ENCODE measurements at places on chromosomes 12 and 14.

GRCh38 chr12:131860472-131861260 lies 32.5 kb downstream of the MMP17 start:
- DNase-seq, result peak; percentile 10

- peak; percentile 92 for DNase-seq
Observed at GRCh38 chr12:71840231-71840847, 780 bp downstream of the TBC1D15 start.

DNA sequence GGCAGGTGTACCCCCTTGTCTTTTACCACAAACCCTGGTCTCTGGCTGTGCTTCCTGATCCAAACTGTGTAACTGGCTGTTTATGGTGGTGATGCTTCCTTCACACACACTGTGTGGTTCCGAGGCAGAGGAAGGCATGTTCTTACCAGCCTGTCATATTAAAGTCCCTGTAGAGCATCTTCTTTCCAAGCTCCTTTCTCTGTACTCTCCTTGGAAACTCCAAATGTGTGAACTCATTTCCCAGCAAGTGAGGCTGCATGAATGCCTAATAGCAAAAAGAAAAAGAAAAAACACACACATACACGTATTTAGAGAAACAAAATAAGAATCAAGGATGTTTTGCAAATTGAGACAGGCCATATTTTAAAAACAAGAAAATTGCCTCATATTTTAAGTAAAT lies 214.9 kb downstream of the PPM1H start:
- no peak for DNase-seq

DNA sequence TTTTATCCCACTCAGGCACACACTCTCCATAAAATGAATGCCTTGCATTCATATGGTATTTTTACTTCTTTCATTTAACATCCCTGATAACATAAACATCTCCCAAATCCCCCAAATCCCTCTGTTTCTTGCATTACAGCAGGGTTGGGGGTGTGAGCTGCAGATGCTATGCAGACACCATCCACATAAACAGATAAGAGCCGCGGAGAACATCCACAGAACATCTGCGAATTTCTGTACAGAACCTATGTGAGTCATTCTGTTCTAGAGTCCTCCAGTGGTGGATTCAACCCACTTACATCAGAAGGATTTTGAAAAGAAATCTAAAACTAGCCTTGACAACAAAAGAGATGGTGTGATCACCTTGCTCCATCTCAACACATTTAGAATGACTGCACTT lies 20.3 kb downstream of the FBLN5 start:
- DNase-seq, result no peak

DNA sequence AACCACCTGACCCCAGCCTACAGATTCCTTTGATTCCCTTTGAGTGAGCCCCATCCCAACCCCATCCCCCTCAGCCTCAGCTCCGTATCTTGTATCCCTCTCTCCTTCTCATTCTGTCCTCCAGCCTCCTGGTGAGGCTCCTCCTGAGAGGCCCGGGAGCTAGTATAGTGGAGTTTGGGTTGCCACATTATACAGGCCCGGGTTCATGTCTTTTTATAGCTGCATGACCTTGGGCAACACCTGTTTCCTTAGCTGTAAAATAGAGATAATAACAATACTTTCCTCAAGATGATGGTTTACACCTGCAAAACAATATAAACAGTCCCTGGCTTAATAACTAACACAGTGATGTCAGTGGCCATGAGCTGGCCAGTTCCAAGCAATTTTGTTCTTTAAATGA lies 89.8 kb downstream of the STAB2 start:
- DNase-seq, result peak; percentile 17

- no peak for DNase-seq
Observed at GRCh38 chr12:16610001-16610585, 4.1 kb upstream of the LMO3 start.

DNA sequence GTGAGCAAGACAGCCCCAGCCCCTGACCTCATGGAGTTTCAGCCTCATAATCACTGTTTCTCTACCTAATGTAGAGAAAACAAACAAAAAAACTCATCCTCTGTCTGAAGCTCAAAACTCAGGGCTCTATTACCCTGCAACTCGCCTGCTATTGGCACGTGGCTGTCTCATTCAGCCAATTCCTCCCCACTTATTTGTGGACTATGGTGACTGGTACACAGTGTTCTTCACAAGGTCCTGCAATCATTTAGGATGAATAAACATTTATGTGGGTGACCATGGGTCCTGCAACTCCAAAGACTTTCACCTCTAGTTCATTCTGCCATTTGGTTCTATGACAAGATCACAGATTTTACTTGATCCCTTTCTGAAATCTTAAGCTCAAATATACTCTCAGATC lies 4.7 kb downstream of the PPP2R3C start:
- DNase-seq, result no peak

DNA sequence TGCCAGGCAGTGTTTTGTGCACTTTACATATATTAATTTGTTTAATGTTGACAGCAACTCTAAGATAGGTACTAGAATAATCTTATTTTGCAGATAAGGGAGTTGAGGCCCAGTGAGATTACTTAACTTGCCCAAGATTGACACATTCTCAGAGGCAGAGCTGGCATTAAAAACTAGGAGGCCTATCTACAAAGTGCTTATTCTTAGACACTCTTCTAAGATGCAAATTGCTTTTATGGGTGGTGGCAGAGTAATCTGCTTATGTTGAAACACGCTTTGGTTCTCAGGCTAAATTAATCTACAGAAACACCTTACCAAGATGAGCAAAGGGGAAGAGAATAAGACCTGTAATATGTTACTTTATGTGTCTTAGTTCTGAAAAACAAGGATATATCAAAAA lies 7.2 kb downstream of the MGP start:
- DNase-seq, result peak; percentile 48

DNA sequence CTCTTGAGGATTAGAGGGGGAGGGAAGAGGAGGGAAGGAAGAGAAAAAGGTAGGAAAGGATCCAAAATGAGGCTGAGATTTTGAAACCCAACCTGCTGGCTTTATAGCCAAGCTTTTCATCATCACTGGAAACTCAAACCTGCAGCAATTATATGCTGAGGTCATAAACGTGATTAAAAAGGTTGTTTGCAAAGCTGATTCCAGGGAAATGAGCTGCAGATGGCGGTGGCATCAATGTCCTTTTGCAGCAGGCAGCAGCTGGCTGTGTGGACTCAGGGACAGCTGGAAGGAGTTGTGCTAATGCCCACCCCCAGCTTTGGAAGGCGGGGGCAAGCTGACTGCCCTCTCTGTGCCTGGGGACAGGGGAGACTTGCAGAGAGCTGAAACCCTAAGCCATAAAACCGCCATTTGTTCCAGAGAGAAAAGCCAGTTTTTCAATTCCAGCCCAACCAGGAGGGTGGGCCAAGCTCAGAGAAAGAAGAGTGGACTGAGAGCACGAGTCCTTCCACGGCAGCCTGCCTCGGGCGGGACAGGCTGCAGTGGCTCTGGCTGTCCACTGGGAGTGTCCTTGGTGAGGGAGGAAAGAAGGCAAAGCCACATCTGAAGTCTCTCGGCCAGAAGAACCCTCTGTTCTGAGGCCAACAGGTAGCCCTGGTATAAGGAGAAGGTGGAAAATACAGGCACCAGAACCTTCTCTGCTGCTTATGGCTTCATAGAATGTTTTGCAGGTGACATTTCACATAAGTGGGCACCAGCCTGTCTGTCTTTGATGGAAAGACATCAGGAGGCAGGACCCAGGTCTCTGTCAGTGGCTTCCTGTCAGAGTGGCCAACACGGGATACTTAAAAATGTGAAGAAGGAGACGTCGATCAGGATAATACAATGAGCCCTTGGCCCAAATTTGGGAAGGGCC lies 90.7 kb downstream of the SINHCAF start:
- DNase-seq, result peak; percentile 36

DNA sequence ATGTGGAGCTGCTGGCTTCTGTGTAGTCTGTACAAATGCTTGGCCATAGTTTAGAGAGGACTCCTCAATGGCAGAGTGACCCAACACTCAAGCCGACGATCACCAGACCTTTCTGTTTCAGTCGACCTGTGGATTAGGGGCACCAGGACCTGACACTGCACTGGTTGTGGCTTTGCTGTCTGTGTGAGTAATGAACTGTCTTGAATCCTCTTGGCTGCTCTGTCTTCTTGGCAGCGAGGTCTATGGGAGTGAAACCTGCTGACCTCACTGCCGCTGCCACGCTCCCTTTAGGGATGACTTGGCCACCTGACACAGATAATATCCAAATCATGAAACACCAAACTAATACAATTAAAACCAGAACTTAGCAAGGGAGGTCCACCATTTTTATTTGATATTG lies 83.5 kb upstream of the C14orf180 start:
- no peak for DNase-seq

GRCh38 chr14:34792598-34792997 lies 78.2 kb upstream of the CFL2 start:
- DNase-seq, result no peak

DNA sequence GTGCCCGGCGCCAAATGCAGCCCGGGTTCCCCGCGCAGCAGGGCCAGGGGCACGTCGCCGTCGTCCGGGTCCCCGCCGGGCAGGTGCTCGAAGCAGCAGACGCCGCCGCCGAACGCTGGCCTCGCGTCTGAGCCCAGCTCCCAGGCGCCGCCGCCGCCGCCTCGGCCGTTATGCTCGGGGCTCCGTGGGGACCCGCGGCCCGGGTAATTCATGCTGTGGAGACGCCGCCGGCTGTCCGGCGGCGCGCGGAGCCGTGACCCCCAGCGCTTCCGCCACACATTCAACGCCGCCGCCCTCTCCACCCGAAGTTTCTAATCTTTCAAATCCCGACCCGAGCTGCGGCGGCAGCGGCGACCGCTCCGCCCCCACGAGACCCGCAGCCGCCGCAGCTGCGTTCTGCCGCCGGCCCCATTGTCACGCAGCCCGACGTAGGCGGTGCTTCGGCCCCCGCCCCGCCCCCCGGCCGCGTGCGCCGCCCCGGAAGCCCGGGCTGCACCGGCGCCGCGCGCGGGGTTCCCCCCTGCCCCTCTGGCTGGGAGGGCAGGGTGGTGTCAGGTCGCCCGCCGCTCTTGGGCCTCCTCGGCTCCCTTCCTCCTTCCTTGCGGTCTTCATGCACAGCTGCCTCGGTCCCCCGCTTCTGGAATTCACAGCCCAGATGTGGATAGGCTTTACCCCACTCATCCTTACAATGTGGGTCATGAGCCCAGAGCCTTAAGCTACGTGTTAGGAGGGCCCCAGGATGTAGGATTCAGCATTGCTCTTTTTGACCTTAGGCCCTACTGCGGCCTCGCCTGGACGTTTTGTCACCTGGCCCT lies at the start of gene DDHD1:
DDHD1 (minus strand) TSS at position 437 of the 815 bp plus-strand sequence; CDS start at position 212, 225 bp downstream.
- peak; percentile 67 for DNase-seq

GRCh38 chr12:6275928-6276887 lies 34.3 kb upstream of the PLEKHG6 start:
- DNase-seq, result no peak

DNA sequence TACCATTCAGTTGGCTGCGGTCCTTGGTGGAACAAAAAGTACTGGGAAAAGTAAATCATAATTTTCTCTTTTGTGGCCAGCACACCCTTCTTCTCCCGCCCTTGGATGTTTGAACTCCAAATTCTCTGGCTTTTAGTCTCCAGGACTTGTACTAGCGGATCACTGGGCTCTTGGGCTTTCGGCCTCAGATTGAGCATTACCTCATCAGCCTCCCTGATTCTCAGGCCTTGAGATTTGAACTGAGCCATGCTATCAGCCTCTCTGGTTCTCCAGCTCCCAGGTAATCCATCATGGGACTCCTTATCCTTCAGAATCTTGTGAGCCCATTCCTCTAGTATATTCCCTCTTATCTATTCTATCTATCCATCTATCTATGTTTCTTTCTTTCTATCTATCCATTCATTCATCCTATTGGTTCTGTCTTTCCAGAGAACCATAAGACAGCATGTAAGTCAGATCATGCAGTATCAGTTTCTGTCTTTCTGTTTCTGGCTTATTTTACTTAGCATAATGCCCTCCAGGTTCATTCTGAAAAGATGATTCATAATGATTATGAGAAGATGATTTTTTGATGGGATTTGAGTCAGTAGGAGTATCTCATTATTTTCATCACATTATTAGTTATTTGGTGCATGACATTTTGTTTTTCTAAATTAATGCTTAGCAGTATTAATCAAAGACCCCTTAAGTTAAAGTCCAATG lies 814.9 kb downstream of the LRFN5 start:
- no peak for DNase-seq

GRCh38 chr12:104682790-104683279 lies 226.1 kb downstream of the CHST11 start:
- DNase-seq, result no peak

- DNase-seq, result no peak
Observed at GRCh38 chr12:112855375-112855774, 51.4 kb upstream of the OAS1 start.

GRCh38 chr14:23113431-23114119 lies 5.5 kb downstream of the CEBPE start:
- no peak for DNase-seq

DNA sequence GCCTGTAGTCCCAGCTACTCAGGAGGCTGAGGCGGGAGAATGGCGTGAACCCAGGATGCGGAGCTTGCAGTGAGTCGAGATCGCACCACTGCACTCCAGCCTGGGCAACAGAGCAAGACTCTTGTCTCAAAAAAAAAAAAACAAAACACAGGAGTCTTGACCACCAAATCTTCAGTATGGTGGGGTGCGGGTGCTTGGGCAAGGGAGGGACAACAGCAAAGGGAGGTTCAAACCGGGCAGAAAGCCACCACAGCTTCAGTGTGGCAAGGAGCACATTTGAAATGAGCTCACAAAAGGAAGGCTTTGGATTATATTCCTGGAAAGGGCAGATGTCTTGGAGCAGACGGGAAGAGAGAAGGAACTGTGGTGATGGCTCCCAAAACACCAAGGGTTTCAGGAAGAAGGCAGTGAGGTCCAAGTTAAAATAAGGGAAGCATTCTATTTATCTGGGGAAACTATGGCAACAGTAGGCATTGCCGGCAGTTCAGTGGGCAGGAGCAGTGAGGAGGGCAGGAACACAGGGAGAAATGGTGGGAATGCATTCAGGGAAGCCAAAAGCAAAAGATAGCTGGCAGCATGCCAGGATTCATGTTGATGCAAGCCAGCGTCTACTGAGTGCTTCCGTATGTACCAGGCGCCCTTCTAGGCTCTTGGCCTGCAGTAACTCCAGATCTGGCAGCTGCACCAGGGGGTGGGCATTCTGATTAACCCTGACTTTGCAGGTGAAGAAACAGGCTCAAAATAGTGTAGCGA lies 51.0 kb upstream of the SRSF5 start:
- DNase-seq, result peak; percentile 85

- DNase-seq, result no peak
Observed at GRCh38 chr14:34012978-34013720, 62.3 kb upstream of the EGLN3 start.

DNA sequence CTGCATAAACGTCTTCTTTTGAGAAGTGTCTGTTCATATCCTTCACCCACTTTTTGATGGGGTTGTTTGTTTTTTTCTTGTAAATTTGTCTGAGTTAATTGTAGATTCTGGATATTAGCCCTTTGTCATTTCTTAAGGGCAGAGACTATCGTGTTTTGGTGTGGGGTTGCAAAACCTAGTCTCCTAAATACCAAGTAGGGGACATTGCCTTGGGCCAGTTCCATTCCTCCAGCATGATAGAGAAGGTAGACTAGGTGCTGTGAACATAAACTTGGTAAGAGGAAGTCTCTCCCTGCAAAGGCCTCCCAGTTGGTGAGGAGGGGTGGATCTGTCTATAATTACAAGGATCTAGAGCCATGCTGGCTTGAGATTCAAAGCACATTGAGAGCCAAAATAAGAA lies 390.7 kb downstream of the VRK1 start:
- no peak for DNase-seq

- DNase-seq, result peak; percentile 23
Observed at GRCh38 chr14:55129086-55129427, at the start of gene LGALS3. TSS of gene LGALS3 (plus strand) at chr14:55129252. CDS start at chr14:55137374, 8,122 bp downstream.
